ENCODE measurements at places on chromosomes 11 and 22.

DNA sequence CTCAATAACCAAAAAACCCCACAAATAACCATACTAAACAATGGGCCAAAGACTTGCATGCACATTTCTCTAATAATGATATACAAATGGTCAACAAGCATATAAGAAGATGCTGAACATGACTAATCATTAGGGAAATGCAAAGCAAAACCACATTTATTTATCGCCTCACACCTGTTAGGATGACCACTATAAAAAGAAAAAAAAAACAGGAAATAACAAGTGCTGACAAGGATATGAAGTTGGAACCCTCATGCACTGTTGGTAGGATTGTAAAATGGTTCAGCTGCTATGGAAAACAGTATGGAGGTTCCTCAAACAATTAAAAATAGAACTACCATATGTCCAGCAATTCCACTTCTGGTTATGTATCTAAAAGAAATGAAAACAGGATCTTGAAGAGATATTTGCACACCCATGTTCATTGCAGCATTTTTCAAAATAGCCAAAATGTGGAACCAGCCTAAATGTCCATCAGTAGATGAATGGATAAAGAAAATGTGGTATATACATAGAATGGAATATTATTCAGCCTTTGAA lies 66.2 kb downstream of the AMBRA1 start:
- no peak for DNase-seq

DNA sequence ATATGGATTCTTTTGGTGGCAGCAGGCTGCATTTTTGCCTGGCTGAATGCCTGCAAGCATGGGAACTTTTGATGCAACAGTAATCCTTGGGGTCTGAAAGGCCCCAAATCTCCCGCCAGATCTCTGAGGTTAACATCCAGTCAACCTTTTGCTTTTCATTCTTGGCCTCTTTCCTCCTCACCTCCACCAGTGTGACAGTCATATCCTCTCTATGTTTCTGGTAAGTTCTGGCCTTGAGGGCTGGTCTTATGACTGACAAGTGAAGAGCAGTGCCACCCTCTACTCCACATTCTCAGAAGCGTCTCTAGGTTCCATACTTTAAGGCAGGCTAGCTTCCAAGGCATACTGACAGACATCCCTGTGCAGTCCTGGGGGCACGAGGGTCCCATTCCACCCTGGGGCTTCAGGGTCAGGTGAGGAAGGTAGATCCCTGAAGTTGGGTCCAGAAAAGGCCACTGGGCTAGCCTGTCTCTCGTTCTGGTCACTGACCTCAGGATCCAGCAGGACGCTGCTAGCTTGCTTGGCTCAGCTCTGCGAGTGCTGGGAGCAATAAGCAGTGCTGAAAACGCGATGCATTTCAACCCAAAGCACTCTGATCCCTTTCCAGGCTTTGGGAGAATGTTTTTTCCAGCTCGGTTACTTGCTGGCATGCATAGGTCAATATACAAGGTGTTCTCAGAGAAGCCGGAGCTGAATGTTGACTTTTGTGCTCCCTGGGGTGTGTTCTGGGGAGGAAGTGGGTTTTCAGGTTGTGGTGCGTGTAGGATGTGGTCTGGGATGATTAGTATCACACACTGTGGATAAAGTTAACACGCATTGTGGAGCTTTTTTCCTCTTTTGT lies 75.2 kb downstream of the PTPRJ start:
- no peak for DNase-seq

DNA sequence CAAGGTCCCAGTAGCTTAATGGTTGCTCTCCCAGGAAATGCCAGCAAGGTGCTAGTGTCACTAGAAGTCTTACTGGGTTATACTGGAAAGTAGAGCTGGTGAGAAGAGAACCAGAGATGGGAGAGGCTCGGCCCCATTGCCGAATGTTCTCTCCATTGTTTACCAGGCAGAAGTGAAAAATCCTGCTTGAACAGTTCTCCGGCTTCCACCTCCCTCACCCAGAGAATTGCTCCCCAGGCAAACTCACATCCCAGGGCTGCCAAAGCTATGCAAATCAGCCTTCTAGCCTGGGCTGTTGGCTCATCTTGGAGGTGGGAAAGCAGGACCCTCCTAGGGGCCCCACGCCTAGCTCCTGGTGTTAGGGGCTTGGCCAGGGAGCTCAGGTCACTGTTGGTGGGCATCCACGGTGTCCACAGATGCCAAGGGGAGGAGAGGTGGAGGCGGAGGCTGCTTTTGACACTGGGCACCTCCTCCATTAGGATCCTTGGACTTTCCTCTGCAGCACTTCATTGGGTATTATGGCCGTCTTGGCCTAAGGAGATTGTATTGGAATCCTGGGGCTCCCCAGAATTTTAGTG lies 20.1 kb downstream of the POU2F3 start:
- no peak for DNase-seq

DNA sequence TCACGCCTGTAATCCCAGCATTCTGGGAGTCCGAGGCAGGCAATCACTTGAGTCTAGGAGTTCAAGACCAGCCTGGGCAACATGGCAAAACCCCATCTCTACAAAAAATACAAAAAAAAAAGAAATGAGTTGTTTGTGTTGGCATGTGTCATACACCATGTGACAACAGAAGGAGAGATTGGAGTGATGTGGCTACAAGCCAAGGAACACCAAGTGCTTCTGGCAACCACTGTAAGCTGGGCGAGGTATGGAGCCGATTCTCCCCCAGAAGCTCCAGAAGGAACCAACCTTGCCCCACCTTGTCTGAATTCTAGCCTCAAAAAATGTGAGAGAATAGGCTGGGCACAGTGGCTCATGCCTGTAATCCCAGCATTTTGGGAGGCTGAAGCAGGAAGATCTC lies 39.1 kb upstream of the SLC35C1 start:
- no peak for DNase-seq

GRCh38 chr22:26589845-26590736 lies at the start of gene TPST2:
TPST2 (minus strand) TSS chr22:26590132; CDS start chr22:26541630, 48,502 bp downstream.
- DNase-seq, result peak; percentile 69

- DNase-seq, result no peak
These were observed 29.4 kb upstream of the NAV2 start for GRCh38 chr11:19683141-19683805.

- DNase-seq, result no peak
These were observed 22.6 kb upstream of the IRAG1 start for GRCh38 chr11:10716122-10716521.

- DNase-seq, result peak; percentile 41
These were observed 262.5 kb downstream of the DCDC1 start for GRCh38 chr11:31106968-31107576.

GRCh38 chr11:132463295-132464002 lies 1068.9 kb downstream of the OPCML start:
- no peak for DNase-seq

DNA sequence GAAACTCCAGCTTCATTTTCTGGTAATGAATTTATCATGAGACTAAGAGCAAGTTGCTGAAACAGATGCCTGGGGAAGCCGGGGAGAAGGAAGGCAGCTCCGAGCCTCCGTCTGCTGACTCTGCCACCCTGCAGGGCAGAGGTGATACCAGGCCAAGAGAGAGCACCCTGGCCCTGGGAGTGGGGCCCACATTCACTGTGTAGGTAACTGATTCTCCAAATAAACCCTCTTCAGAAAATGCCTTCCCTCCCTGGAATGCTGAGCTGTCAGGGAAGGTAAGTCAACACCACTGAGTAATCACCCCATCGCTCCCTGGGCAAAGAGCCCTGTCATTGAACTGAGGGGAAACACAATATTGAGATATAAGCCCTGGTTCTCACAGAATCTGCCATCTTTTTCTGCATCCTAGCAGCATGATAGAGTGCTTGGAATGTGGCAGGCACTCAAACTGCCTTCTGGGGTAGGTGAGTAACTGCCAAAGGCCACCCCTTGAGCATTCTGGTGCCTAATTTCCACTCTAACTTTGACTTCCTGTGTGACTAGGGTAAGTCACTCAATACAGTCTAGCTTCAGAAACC lies 147.6 kb downstream of the SPATA19 start:
- DNase-seq, result no peak

GRCh38 chr11:77322926-77323590 lies 21.6 kb upstream of the GDPD4 start:
- DNase-seq, result no peak

- DNase-seq, result no peak
These were observed 39.4 kb downstream of the TRMU start for GRCh38 chr22:46374663-46375474.

DNA sequence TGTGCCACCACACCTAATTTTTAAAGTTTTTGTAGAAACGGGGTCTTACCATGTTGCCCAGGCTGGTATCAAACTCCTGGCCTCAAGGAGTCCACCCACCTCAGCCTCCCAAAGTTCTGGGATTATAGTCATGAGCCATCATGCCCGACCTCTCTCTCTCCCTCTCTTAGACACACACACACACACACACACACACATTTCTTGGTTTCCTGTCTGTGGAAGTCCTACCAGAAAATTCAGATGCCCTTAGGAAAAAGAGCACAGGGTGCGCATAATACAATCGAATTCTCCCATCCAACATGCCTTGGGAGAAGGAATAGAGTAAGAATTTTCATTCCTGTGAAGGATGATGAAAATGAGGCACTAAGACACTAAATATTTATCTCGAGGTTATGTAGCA lies 10.4 kb downstream of the MICAL3 start:
- no peak for DNase-seq

DNA sequence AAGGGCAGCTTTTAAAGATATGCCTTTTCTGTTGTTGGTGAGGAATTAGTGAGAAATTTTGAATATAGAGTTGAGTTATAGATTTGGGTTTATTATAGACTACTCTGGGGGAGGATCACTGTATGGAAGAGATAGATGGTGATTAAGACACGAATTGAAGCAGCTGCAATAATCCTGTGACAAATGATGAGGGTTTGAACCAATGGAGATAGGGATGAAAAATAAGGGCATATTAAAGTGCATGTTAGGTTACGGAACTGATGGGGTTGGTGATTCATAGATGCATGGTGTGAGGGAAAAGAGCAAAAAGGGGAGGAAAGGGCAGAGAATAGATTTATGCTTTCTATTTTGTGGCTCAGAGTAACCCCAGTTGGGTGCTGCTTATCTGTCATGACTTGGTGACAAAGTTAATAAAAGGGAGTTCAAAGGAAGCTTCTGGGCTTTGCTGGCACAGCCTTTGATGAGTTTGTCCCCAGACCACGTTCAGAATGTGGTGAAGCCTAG lies 11.8 kb downstream of the C11orf87 start:
- no peak for DNase-seq

DNA sequence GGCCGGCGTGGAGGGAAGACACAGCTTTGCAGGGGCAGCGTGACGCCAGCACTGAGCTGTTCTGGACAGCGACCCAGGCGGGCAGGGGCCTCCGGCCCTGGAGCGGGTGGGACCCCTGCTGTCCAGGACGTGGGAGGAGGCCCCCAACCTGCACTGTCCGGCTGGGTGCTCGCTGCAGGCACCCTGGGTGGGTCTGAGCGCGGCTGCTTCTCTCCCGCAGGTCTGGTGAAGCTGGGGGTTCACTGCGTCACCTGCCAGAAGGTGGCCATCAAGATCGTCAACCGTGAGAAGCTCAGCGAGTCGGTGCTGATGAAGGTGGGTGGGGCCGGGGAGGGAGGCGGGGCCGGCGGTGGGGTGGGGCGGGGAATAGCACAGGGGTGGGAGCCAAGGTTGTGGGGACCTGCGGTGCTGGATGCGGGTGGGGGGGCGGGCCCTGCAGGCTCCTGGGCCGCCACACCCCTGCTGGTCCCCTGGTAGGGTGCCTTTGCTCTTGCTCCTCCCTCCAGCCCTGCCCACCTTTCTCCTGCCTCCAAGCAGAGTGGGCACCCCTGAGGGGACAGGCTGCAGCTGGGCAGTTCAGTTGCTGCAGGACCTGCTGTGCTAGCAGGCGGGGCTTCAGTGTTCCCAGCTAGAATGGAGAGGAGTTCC lies 46.2 kb downstream of the BRSK2 start:
- DNase-seq, result no peak

DNA sequence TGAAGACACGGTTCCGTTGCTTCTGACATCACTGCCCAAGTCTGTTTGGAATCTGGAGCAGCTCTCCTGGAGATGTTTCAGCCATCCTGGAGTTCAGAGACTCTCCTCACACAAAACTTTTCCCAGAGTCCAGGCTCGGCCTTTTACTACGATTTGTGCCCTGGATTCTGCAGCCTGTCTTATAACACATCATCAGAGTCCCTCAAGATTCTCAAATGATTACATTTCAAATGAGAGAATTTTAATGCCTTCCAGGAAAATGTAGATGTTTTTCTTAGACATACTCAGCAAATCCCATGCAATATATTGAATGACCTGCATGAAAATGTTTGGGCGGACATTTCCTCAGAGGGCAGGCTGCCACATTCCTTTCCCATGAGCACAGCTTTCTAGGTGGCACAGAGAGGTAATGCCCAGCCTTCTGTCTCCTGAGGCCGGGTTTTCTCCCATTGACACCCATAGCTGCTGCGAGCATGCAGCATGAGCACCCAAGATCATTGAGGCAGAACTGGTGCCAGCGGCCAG lies 129.1 kb downstream of the SNX19 start:
- DNase-seq, result no peak

- DNase-seq, result no peak
These were observed 7.2 kb downstream of the LYVE1 start for GRCh38 chr11:10561043-10561818.

- DNase-seq, result no peak
These were observed 48.0 kb downstream of the KDM2A start for GRCh38 chr11:67167091-67167490.

DNA sequence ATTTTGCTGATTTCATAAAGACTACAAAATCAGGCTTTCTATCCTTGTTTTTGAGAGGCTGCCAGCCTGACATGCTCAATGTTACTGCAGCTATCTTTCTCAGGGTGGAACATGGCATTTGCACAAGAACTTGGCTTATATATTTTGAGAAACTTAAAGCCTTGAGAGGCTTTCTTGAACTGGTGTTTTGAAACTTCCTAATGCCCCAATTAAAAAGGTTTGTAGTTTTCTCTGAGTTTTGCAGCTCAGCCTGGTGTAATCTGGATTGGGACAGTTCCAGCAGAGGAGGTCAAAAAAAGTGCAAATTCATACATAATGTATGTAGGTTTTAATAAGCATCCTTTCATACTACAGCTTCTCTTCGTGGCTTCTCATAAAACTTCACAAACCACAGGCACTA lies 223.4 kb downstream of the FAM76B start:
- no peak for DNase-seq

- DNase-seq, result no peak
These were observed 6.8 kb downstream of the CCDC86 start for GRCh38 chr11:60848714-60849151.

GRCh38 chr22:21753374-21754111 lies 17.9 kb upstream of the YPEL1 start:
- no peak for DNase-seq
